Stimulated activated CD4-positive, alpha-beta T cell treated with anti-CD3 and anti-CD28 coated beads, Interleukin-15, amount 100 ng/mL, for 1 hour (primary cell): ENCODE measurements at places on chromosomes 3 and 15.

GRCh38 chr3:9704347-9705322 lies 1.0 kb downstream of the CPNE9 start:
- DNase-seq = no peak

DNA sequence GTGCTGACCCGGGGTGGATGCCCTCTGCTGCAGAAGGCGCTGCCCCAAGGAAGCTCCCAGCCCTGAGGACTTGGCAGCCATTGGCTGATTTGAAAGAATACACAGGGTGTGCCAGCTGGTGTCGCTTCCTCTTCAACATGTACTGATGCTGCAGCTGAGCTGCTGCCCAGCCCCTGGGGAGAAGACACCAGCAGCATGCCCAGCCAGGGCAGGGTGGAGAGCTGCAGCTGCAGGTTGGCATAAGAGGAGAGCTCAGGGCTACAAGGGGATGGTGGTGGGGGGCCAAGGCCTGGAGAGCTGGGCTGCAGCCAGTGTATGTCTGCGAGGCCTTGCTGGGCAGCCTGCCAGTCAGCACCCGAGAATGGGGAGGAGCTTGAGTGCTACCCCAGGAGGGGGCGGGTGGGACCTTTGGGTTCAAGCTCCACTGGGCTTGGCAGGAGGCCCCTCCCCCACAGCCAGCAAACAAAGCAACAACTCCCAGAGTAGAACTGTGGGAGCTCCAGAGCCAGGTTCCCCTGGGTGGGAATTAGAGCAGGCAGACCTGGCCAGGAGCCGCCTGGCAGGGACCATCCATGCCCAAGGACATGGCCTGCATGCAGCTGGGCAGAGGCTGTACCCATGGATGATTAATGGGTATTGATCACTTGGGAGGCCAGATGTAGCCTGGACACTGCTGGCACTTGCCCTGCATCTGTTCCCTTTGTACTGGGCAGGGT lies 9.2 kb upstream of the SEMA4B start:
- DNase-seq = no peak

DNA sequence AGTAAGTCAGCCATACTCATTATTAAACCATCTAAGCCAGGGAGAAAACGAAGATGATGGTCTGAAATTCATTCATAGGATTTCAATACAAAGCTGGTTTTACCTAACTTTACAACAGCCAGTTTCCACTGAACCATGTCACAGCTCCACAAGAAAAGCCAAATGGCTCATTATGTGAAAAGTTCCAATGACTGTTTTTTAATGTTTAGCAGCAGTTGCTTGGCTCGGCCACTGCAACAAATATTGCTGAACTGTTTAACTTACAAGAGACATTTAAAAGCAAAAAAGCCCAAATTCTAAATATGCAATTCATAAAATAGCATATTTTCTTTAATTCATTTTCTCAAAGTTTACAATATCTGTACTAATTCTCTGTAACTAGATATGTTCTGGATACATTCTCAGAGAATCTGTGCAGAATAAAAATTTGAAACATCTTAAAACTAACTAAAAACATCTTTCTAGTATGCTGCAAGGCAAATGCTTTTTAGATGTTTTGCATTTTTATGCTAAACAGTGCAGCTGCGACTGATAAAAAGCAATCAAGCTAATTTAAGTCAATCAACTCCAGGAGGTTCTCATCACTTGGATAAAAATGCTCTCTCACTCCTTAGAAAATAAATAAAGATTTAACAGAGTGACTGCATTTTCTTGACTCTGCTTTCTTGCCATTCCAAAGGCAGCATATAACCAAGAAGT lies 356.5 kb downstream of the ERC2 start:
- DNase-seq = no peak

- DNase-seq = no peak
Measured at GRCh38 chr15:79832367-79833120, 64.3 kb downstream of the MTHFS start.

DNA sequence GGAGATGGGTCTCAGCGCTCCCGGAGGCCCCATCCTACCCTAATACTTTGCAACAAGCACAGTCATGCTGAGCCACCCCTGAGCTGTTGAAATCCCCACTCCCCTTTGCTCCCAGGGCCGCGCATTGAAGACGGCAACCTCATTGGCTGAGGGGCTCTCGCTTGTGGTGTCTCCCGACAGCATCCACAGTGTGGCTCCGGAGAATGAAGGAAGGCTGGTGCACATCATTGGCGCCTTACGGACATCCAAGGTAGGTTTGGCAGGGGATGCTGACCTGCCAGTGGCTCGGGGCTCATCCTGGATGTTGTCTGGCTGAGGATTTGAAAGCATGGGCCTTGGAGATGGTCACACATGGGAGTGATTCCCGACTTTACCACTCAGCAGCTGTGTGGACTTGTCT lies 5.9 kb downstream of the TMEM43 start:
- DNase-seq = no peak
